ENCODE measurements at places on chromosomes 3 and 15.

- no peaks in the 10 kb centered on the region for H3K36me3 ChIP-seq
- no peaks in the 10 kb centered on the region for H3K4me1 ChIP-seq
- peaks cover 10% of the 10 kb centered on the region for H3K27me3 ChIP-seq
- no peak overlapping the region for H3K27ac ChIP-seq
- no peak overlapping the region for H3K4me3 ChIP-seq
Measured at GRCh38 chr15:63382966-63383710, 1.5 kb upstream of the CA12 start.

- H3K4me3 ChIP-seq, result no peak overlapping the region
- no peaks in the 10 kb centered on the region for H3K27me3 ChIP-seq
- H3K36me3 ChIP-seq, result no peaks in the 10 kb centered on the region
- no peak overlapping the region for H3K27ac ChIP-seq
- no peaks in the 10 kb centered on the region for H3K4me1 ChIP-seq
Measured at GRCh38 chr15:100768501-100768931, 111.1 kb upstream of the ALDH1A3 start.

DNA sequence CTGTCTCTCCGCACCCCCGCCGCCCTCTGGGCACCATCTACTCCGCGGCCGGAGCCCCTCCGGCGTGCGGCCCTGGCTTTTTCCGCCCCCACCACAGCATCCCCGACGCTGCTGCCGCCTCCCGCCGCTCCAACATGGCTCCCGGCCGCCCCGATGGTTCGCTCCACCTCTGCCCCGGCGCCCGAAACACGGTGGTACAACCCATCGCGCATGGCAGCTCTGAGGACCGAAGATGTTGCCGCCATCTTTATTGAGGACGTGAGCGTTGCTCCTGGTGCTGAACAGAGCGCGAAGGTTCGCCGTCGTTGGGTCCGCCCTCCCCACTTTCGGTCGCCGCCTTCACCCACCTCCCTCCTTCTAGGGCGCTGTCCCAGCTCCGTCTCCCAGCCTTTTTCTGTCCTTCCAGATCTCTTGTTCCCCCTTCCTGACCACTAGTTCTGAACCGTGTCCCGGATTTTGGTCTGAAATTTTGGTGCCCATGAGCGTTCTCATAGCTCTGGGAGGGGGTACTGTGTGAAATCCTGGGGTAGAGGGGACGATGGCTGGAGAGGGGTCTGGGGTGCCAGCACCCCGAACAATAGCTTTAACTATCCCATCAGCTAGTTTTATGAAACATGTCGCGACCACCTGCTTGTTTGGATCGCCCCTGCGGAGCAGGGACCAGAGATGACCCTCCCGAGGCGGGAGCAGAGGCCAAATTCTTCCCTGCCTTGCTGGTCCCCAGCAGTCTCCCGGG lies at the start of gene CELSR3:
Gene CELSR3 (minus strand): TSS at position 134 of the 736 bp plus-strand sequence. CDS start 252 bp downstream, outside the sequence.
- peaks cover 9% of the 10 kb centered on the region for H3K27me3 ChIP-seq
- H3K4me3 ChIP-seq, result peak within 1 kb of the TSS; percentile 78
- peak; percentile 54 for DNase-seq
- peak within 1 kb of the TSS; percentile 68 for H3K27ac ChIP-seq

- H3K4me3 ChIP-seq, result no peak overlapping the region
- no peaks in the 10 kb centered on the region for H3K36me3 ChIP-seq
- DNase-seq, result no peak
- H3K27me3 ChIP-seq, result no peaks in the 10 kb centered on the region
- no peaks in the 10 kb centered on the region for H3K4me1 ChIP-seq
- H3K27ac ChIP-seq, result no peak overlapping the region
Measured at GRCh38 chr3:11850003-11850402, 3.3 kb upstream of the TAMM41 start.

DNA sequence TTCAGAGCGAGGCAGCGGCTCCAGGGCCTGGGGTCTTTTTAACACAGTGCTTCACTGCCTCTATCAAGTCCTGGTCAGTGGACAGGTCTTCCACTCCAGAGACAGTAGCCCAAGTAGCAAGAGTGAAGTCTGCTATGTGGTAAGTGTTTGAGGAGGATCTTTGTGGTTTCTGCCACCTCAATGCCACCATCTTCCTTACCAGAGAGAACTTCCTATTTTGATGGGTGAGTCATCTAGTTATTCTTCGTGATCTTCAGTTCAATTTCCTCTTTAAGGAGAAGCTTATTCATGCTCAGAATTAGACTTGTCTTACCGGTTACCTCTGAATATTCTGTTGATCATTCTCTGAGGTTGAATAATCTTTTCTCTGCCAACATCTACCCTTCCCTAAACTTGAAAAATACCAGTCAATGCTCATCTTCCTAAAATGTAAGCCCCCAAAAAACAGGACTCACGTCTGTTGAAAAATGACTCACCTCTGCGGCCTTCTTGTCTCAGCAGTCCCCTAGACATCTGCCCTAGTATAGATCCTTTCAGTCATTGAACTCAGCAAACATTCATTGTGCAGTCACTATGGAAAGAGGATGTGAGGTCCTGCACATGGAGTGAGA lies 32.2 kb upstream of the BCL6 start:
- no peaks in the 10 kb centered on the region for H3K27me3 ChIP-seq
- H3K36me3 ChIP-seq, result no peaks in the 10 kb centered on the region
- peak; percentile 27 for DNase-seq
- no peak overlapping the region for H3K27ac ChIP-seq
- no peaks in the 10 kb centered on the region for H3K4me1 ChIP-seq
- H3K4me3 ChIP-seq, result no peak overlapping the region

GRCh38 chr15:62138124-62138523 lies 27.0 kb downstream of the C2CD4B start:
- no peaks in the 10 kb centered on the region for H3K27me3 ChIP-seq
- no peaks in the 10 kb centered on the region for H3K36me3 ChIP-seq

GRCh38 chr3:185705498-185705897 lies 119.3 kb downstream of the IGF2BP2 start:
- no peaks in the 10 kb centered on the region for H3K36me3 ChIP-seq
- H3K4me1 ChIP-seq, result no peaks in the 10 kb centered on the region
- no peak overlapping the region for H3K27ac ChIP-seq

- peaks cover 25% of the 10 kb centered on the region for H3K27me3 ChIP-seq
- H3K4me3 ChIP-seq, result no peak overlapping the region
- no peak overlapping the region for H3K27ac ChIP-seq
- H3K36me3 ChIP-seq, result no peaks in the 10 kb centered on the region
- no peak for DNase-seq
- H3K4me1 ChIP-seq, result no peaks in the 10 kb centered on the region
Measured at GRCh38 chr15:59327942-59328341, 44.7 kb downstream of the MYO1E start.

DNA sequence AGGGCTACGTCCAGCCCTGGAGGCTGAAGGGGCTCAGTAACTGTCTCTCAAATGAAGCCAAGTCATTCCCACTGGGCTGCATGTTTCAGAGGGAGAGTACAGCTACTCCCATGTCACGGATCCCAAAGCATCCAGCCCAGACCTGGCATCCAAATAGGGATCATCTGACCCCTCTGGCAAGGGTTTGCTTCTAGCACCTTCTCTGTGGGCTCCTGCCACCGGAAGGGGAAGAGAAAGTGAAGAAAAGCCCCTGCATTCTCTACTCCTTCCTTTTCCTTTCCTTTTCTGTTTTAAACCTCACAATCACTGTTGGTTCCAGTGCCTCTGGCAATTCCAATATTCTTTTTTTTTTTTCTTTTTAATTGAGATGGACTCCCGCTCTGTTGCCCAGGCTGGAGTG lies 64.5 kb upstream of the CTSH start:
- H3K27ac ChIP-seq, result no peak overlapping the region
- no peak for DNase-seq
- peaks cover 8% of the 10 kb centered on the region for H3K4me1 ChIP-seq
- no peaks in the 10 kb centered on the region for H3K36me3 ChIP-seq
- no peaks in the 10 kb centered on the region for H3K27me3 ChIP-seq
- H3K4me3 ChIP-seq, result no peak overlapping the region

- H3K4me3 ChIP-seq, result no peak overlapping the region
- H3K27me3 ChIP-seq, result no peaks in the 10 kb centered on the region
- no peaks in the 10 kb centered on the region for H3K4me1 ChIP-seq
- no peaks in the 10 kb centered on the region for H3K36me3 ChIP-seq
- H3K27ac ChIP-seq, result no peak overlapping the region
- DNase-seq, result no peak
Measured at GRCh38 chr15:45670091-45670490, 35.3 kb downstream of the SQOR start.

- H3K27me3 ChIP-seq, result no peaks in the 10 kb centered on the region
- H3K4me1 ChIP-seq, result 0 out of 2 replicates have a peak, but pooled peaks cover 3% of the 10 kb centered on the region
- DNase-seq, result no peak
- H3K27ac ChIP-seq, result no peak overlapping the region
- no peaks in the 10 kb centered on the region for H3K36me3 ChIP-seq
- H3K4me3 ChIP-seq, result no peak overlapping the region
Measured at GRCh38 chr15:57148262-57148661, 228.0 kb upstream of the CGNL1 start.

- H3K36me3 ChIP-seq, result no peaks in the 10 kb centered on the region
- H3K4me1 ChIP-seq, result no peaks in the 10 kb centered on the region
- H3K27me3 ChIP-seq, result no peaks in the 10 kb centered on the region
Measured at GRCh38 chr15:25858952-25859760, 4.0 kb downstream of the ATP10A start.

DNA sequence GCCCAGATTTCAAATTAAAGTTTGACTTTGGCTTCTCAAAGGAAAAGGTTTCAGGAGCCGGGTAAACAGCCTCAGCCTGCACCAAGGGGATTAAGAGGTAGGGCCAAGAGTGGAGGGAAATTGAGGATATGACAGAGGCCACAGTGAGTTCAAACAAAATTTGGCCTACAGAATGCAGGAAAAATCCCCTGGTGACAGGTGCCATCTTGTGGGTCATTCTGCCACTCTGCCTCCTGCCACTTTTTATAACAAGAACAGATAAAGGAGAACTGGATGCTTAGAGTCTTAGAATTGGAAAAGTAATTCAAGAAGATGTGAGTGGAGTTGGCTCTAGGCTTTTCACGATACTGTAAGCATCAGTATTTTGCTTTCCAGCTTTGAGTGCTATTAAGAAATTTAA lies 253.2 kb downstream of the NR2F2 start:
- DNase-seq, result no peak
- no peaks in the 10 kb centered on the region for H3K27me3 ChIP-seq
- no peak overlapping the region for H3K4me3 ChIP-seq

Measured in MM.1S (cell line).